ENCODE measurements at places on chromosomes 6 and 20.

GRCh38 chr20:59412181-59412580 is 111.8 kb downstream of the EDN3 start:
- DNase-seq: no peak

DNA sequence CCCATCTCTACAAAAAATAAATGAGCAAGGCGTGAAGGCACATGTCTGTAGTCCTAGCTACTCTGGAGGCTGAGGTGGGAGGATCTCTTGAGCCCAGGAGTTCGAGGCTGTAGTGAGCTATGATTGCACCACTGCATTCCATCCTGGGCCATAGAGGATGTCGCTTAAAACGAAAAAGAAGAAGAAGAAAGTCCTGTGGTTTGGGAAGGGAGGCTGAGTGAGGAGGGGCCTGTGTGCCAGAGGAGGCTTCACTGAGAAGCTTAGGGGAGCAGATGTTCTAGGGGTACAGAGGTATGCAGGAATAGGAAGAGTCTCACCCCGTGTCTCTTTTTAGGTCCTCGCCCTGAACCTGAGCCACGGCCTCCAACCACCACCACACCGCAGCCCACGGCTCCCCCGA is 4.2 kb downstream of the MMP9 start:
- DNase-seq: no peak

- no peak for DNase-seq
These were observed 14.8 kb upstream of the CEP162 start for GRCh38 chr6:84242265-84242664.

- no peak for DNase-seq
These were observed 120.9 kb upstream of the IRAK1BP1 start for GRCh38 chr6:78746457-78746856.

DNA sequence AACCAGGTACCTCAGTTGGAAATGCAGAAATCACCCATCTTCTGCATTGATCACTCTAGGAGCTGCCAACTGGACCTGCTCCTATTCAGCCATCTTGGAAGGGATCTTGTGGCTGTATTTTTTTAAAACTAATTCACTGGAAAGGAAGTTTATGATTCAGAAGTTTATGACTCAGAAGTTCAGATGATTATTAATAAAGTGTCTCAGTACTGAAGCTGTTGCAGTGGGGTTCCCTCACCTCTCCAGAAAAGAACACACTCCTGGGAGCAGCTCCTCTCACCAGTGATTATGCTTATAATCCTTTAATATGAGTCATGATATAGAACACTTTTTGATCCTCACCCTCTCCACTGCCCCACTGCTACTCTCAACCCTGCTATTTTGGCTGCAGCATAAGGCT is 291.2 kb upstream of the HS3ST5 start:
- DNase-seq: no peak

GRCh38 chr6:51963980-51964379 is 123.4 kb downstream of the PKHD1 start:
- DNase-seq: no peak

- DNase-seq: no peak
These were observed 125.2 kb upstream of the RALGAPA2 start for GRCh38 chr20:20837574-20838021.

GRCh38 chr6:38552121-38552520 is 87.6 kb downstream of the BTBD9 start:
- DNase-seq: no peak

DNA sequence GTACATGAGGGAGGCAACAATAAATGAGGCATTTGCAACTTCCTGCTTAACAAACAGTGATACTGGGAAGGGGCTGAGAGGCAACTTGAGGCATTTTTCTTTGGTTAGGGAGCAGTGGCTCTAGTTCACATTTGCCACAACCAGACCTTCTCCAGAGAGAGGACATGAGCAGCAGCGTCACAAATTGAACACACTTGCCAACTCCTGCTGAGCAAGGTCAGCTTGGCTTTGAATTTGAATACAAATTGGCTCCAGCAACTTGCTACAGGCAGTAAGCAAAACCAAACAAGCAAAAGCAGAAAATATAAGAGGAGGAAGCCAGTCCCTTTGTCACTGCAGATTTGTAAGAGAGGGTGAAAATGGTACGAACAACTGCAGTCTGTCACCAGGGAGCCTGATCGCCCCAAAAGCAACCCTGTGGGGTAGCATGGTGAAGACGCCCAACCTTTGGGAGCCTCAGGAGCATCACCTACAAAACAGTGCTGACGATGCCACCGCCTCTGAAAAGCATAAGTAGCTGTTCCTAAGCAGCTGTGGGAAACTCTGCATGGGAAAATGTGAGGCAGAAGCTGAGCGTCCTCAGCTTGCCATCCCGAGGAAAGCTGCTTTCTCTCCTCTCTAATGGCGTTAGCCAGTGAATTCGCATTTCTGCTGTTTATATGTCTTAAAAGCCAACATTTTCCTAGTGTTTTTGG is 378.7 kb downstream of the RNGTT start:
- DNase-seq: no peak

DNA sequence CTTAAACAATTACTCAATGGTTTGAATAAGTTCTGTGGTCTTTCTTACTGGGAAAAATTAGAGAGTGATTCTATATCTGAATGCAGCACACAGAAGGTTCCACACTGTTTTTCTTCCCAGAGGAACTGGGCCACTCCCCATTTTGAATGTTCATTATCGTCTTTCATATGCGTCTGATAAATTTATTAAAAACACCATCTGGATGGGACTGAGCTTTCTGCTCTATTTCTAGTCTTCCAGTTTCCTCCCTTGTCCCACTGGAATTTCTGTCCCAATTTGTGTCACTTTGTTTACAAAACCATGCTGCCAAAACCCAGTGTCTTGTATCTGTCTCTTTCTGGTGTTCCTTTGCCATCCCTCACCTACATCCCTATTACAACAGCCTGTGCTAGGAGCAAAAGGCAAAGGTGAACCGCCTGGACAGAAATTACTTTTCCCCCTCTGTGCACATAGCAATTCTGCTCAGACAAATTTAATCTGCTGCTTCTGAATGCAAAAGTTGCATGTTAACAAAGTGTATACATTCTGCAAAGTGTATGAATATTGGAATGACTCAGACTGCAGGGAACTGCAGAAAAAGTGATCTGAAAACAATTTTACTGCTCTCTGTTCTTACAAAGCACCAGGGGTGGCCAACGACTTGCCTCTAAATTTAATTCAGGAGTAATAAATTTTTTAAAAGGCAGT is 333.6 kb downstream of the BTBD9 start:
- no peak for DNase-seq

DNA sequence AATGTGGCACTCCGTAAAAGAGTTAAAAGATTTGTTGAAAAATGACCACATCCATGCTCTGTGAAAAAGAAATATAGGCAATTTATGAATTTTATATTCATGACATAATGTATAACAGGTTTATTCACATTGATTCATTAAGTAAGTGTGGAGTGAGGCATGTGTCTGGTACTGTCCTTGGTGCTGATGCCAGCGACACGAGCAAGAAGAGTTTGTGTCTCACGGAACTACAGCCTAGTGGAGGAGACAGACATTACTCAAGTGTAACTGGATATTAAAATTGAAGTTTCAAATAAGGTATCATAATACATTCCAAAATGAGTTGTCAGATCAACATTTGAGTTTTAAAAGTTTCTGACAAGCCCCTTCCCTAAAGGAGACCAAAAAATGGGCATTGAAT is 158.2 kb upstream of the PRND start:
- DNase-seq: no peak

- no peak for DNase-seq
These were observed 167.1 kb upstream of the FBXL4 start for GRCh38 chr6:99114769-99115406.

GRCh38 chr20:16955971-16956370 is 207.8 kb downstream of the OTOR start:
- no peak for DNase-seq

DNA sequence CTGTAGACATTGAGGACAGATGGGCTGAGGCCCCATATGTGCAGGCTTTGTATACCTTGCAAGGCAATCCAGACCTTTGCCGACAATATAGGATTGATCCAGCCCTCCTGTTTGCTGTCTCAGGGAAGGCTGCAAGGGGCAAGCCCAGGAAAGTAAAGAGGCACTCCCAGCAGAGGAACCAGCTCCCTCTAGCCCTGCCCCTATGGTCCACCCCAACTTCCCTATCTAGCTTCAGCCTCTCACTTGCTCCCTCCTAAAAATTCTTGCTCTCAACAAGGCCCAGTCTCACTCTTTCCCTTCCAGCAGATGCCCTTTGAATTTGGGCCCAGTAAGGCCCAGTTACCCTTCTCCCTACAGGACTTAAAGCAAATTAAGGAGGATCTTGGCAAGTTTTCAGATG is 92.6 kb downstream of the JARID2 start:
- no peak for DNase-seq

GRCh38 chr6:108766886-108767285 is 81.3 kb upstream of the ARMC2 start:
- no peak for DNase-seq

DNA sequence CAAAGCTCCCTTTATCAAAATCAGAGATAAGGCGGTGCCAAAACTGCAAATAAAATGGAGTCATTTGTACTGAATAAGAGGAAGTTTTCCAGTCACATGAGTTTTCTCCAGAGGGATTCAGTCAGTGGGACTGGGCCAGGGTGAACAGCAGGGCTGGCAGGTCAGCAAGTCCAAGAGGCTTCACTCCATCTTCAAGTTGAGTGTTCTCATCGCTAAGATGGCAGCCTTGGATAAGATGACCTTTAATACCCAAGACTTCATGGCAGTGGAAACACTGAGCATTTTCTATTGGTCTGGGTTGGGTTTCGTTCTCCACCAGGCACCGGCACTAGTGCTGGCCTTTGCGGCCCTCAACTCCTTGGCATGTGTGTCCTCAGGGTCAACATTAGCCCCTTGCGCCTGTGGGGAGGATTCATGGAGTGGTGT is 29.3 kb upstream of the IGF2R start:
- no peak for DNase-seq

DNA sequence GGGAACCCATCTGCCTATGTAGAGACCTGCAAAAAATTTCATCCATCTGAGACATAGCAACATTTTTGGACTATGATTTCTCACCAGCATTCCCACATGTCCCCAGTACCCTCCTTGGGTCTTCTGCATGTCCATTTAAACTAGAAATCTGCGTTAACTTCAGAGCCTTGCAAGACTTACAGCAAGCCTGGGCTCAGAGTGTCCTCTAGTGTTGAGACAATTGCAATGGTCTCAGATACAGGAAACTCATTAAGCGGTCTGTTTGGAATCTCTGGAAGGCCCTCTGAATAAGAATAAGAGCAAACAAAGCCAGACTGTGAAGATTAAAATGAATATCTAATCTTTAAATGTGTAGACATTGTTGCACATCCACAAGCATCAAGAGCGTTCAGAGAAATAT is 20.5 kb upstream of the PI3 start:
- no peak for DNase-seq

DNA sequence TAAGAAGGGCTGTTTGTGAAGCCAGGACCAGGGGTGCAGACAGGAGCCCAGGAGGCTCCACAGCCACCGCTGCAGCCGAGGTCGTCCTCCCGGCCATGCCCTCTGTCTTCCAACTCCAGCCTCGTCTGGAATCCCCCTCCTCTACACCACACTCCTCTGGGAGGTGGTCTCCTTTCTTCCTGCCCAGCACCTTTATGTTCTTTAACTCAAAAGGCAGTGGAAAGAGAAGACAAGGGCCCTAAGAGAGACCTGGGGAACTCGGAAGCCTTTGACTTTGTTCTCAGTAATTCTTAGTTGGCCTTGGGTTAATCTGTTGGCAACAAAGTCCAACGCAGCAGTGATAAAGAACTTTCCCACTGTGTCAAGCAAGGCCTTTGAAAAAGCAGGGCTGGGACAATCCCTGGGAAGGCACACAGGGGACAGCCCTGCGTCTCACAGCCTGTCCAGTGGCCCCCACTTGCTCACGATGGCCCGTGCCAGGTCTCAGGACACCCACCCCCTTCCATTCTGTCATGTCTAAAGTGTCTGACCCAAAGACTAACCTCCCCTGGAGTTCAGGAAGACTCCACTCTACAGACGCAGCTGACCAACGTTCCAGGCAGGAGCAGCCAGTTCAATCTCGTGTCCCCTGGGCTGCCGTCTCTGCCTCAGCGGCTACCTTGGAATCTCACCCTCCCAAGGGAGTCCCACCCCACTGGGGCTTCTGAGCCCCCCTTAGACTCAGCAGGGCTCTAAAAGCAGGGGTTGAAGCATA is 42.8 kb upstream of the FAM50B start:
- no peak for DNase-seq

DNA sequence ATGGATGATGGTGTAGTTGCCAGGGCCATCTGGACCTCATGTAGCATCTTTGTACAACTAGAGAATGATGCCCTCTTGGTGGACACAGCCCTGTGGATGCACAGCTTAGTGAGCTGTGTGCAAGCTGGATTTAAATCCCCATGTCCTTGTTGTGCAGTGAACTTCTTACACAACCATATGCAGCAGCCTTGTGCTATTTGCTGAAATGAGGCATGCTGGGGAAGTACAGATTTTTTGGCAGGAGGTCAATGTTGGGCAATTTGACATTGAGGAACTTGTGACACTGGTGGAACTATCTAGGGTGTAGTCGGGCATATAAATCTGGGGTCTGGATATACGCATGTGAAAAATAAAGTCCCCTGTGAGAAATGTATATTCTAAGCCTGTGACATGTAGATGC is 5.8 kb upstream of the CDC5L start:
- no peak for DNase-seq

- no peak for DNase-seq
These were observed 83.7 kb downstream of the YTHDF1 start for GRCh38 chr20:63132131-63132714.

DNA sequence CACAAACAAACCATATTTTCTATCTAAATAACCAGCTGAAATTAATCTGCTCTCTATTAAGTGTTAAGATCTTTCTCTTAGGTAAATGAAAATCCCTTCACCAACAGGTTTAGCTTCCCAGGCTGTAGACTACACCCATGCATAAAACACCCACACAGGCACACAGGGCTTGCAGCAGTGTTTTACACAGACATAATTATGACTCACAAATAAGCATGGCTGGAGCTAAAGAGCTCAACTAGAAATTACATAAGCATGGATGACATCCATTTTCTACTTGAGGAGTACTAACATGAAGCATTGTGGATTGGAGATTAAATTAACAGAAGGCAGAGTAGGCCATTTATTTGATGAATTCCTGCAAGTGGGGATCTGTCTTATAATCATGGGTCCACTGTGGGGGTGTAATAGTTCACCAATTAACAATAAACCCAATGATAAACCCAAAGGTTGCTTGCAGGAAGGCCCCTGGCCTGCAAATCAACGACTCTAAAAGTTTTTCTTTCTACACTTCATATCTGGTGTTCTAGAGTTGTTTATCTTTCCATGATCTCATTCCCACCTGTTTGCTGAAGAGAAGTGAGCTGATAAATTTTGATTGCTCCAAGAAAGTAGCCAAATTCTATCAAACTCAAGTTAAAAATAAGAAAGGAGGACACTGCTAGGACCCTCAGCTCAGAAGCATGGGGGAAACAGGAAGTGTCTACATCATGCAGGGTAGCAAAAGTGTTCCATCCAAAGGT is 33.8 kb upstream of the E2F3 start:
- DNase-seq: no peak

GRCh38 chr20:59823491-59824259 is 109.8 kb downstream of the SYCP2 start:
- no peak for DNase-seq

- no peak for DNase-seq
These were observed 85.7 kb downstream of the HIVEP1 start for GRCh38 chr6:12097791-12098190.

GRCh38 chr20:57612436-57612835 is 7.8 kb downstream of the ZBP1 start:
- DNase-seq: no peak

GRCh38 chr6:127402890-127403617 is 56.1 kb downstream of the KIAA0408 start:
- no peak for DNase-seq

Measured in NCI-H1048 (cell line).